ENCODE measurements at places on chromosomes 3 and 15.

DNA sequence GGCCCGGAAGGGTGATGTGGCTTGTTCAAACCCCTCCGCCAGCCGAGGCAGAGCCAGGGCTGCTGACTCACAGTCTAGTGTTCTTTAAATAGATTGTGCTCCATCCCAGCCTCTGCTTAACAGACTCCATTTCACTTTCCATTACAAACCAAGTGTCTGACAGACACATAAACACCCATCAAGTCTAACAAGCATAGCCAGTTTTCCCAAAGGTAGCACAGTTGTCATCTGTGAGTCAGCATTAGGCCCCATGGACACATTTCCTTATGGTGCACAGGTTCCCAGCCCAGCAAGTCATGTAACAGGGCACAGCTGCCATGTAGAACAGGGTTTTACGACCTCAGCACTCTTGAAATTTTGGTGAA lies 109.9 kb upstream of the RAP2B start:
- peak; percentile 93 for DNase-seq

- DNase-seq, result no peak
Observed at GRCh38 chr15:59616379-59616778, 4.8 kb downstream of the GCNT3 start.

DNA sequence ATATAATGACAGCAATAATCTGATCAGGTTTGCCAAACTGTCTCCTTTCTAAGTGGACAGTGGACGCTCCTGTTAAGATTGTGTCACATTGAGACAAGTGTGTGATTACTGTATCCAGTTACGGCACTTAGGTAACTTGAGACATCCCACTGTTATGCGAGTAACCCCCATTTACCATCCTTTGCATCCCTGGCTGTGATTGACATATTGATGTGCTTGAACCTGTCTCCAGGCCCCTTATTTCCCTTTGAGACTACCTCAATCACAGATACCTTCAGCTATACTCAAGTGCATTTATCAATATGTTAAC lies 785.2 kb downstream of the NR2F2 start:
- no peak for DNase-seq

DNA sequence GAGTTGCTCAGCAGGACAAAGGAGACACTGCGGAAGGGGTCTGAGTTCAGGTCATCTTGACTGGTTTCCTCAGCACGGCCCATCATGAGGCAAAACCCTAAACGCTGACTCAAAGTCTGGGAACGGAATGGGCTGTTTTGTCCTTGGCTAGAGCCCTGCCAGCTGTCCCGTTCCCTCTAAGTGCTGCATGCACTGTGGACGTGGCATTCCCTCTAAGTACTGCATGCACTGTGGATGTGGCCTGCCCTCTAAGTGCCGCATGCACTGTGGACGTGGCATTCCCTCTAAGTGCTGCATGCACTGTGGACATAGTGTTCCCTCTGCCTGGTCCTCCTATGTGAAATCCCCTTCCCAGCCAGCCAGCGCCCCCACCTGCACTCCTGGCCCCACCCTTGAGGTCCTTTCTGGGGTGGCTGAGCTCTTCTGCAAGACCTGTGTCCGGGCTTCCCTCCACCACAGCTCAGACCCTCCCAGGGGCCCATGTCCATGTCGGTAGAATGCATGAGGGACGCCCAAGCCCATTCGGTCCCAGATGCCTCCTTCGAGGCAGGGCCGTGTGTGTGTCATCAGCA lies 36.7 kb downstream of the TM2D3 start:
- DNase-seq, result peak; percentile 23

DNA sequence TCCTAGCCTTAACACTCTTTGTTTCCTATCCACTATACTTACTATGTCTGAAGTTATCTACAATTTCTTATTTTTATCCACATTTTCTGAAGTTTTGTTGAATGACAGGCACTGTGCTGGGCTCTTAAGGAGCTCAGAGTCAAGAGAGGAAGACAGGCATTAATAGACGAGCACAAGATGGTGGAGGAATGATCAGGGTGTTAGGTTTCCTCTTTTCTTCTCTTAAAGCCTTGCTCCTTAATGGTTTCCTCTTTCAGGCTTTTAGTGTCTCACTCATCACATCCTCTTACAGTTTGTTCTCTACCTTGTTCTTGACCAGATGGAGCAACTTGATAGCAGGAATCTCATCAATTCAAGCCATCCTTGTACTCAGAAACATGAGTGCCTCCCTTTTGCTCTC lies 52.9 kb upstream of the BCL6 start:
- DNase-seq, result no peak

DNA sequence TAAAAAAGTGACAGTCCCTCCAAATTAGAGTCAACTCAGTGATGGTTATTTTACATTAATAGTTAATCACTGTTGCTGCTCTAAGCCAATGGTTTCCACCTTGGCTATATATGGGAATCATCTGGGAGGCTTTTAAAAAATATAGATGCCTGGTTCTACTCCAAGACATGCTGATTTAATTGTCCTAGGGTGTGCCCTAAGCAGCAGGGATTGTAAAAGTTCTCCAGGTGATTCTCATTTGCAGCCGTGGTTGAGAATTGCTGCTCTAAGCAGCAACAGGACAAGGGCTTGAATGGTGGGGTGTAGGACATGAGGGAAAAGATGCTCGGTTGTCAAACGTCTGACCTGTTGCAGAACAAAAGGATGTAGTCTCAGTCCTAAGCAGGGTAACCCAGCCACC lies 405.1 kb upstream of the MCTP2 start:
- DNase-seq, result no peak

DNA sequence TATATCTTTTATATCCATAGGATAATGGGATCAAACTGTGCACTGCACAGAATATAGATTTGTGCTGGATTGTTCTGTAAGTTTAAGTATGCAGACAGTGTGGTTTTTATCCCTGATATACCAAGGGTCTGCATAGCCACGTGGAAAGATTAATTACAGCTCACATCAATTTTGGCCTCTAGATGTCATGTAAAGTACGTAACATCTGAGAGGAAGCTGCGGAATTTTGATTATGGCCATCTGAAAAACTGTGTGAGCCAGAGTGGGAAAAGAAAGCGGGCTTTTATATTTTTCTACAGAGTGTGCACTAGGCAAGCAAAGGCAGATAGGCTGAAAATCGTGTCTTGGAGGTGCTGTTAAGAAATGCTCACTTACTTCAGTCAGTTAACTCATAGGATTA lies 562.7 kb downstream of the GBE1 start:
- peak; percentile 19 for DNase-seq

- no peak for DNase-seq
Observed at GRCh38 chr3:178140531-178141304, 395.5 kb upstream of the KCNMB2 start.

Data from fibroblast of the aortic adventitia (primary cell).